NCI-H748 treated with DMSO at 0.1 percent for 48 hours (cell line): ENCODE measurements at places on chromosomes 4 and X.

DNA sequence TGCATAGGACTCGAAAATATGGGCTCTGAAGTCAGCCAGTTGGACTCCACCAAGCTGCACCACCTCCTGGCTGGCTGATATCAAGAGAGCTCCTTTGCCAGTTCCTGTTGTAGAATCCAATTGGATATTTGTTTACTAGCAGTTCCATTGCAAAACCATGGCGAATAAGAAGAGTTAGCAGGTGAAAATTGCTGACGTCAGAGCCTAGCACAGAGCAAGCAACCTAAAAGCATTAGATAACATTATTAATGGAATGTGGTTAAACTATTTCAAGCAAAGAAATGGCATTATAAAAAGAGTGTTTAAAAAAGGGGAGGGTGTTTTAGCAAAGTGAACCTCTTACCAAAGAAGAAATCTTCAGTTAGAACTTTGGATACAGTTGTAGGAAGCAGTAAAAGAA, 1816.3 kb upstream of the TENM3 start:
- DNase-seq: no peak

DNA sequence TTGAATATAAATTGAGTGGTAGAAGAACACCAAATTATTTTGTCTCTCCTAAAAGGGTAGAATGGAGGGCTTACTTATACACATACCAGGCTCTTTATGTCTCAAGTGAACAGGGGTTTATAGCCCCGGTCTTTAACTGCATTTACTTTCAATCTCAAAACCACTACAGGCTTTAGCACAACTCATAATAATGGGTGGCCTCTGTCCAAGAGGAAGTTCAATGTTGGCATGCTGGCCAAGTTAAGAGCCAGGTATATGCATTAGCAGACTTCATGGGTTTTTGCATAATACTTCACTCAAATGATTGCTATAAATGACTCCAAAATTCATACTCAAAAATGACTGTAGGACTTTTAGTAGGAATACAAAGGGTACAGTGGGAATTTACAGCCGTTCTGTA, 118.5 kb upstream of the OTUD4 start:
- DNase-seq: no peak

DNA sequence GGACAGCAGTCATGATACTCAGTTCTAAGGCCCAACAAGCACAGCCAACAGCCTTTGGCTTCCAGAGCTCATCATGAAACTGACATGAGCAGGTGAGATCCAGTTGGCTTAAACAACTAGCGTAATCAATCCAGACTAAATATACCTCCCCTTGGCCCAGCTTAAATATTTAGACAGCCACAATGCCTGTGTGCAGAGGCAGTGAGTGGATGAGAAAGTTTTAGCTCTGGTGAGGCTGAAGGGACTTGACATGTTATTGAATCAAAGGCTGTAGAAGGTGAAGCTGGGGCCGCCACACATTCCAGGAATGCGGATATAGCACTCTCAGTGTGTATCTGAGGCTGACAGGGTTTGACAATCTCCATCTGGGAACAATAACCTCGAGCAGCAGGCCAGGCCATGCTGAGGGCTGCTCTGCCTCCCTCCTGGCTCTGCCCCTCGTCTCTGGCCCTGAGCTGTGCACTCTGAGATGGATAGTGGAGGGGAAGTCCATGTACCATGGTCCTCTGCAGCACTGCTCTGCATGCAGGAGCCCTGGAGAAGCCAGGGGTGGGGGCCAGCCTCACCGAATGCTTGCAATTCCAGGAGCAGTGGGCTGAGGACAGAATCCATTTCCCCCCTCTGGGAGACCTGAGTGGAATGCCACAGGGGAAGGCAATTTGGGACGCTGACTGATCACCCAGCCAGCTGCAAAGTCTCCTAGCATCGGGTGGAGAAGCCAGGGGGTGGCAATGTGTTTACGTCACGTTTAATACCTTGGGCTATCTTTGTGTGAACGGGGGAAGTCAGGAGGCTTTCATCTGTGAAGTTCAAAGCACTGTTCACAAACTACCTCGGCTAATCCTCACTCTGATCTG, 37.3 kb upstream of the RASL11B start:
- no peak for DNase-seq

- DNase-seq: no peak
Observed at GRCh38 chr4:184807256-184807655, 18.5 kb downstream of the ACSL1 start.

- DNase-seq: no peak
Observed at GRCh38 chr4:161172396-161173026, 991.3 kb downstream of the FSTL5 start.

GRCh38 chr4:140755774-140756318, 339 bp downstream of the TBC1D9 start:
- peak; percentile 17 for DNase-seq

- DNase-seq: peak; percentile 36
Observed at GRCh38 chr4:75169427-75169826, 236.5 kb downstream of the PARM1 start.

- no peak for DNase-seq
Observed at GRCh38 chr4:159271856-159272255, 169.0 kb downstream of the RAPGEF2 start.

- DNase-seq: no peak
Observed at GRCh38 chr4:1112174-1112820, 1.1 kb downstream of the RNF212 start.

DNA sequence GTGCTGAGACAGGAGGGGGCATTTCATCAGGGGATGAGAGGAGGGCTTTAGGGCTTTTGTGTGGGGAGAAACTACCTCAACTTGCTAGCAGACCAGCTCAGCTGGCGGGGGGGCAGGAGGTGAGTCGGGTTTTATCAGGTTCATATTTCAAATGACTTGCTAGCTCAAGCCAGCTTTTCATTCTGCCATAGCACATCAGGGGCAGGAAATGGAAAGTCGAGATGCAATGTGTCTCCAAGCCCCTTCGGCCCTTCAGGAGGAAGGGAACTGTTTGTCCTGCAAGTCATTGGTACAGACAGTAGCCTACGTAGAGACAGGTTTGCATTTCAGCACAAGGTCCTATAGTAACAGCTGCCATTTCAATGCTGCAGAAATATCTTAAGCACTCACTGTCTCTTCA, 194.1 kb downstream of the PTTG2 start:
- no peak for DNase-seq

DNA sequence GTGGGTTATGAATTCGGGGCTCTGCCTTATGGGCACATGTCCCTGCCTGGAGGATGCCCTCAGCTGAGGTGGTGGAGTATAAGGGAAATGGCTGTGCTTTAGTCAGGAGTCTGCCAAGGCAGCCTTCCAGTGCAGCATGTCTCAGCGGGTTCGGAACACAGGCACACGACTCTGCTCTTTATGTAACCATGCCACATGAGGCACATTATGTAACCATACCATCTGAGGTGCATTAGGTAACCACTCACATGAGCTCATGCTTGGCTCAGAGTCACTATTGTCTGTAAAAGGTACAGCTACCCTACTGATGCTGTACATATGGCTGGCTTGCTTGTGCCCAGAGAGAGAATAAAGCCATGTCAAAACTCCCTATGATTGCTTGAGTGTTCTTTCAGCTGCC, 723.6 kb downstream of the TRAM1L1 start:
- DNase-seq: no peak

DNA sequence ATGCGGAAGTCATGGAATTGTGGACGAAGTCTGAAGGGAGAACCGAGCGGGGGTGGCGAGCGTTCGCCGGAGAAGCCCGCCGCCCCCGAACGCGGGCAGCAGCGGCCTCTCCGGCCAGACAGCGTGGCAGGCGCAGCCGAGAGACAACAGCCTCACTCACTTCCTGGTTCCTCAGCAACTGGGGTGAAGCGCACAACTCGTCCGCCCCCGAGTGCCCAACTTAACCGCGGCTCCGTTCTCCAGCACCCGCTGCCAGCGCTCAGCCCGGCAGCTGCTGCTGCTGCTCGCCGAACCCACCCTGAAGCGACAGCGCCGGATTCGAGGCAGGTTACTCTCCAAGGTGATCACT, 68.0 kb downstream of the NOCT start:
- DNase-seq: no peak

DNA sequence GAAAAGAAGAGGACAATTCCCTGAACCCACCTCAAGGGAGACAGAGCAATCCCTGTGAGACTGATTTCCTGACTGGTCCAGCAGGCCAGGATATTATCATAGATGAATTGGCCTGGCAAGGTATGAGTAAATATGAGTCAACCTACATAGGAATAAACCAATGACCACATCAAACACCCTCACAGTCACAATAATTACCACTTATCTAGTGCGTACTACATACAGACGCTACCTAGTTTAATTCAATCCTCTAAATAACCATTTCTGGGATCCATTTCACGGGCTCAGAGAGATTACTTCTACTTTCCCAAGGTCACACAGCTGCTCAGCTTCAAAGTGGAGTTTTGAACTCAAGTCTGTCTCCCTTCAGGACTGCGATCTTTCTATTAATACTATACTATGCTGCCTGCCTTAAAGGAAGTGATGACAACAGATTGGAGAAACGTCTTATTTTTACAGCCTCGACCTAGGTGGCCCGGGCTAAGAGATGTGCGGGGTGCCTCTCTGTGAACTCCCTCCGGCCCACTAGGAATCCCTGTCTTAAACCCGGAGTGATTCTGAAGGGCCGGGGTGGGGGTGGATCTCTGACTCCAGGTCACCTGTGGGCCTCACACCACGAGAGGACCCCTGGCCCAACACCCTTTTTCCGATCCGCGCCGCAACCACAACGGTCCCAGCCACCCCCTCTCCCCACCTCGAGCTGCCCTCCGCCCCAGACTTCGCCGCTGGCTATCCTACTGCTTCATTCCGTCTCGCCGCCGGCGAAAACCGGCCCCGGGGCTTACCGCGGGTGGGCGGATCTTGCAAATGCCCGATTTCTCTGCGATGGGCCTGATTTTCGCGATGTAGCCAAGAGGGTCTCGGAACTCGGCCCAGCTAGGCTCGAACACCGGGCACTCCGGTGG, 800 bp downstream of the KDM5C start:
- no peak for DNase-seq

GRCh38 chr4:7779432-7779768, 160.3 kb downstream of the AFAP1 start:
- no peak for DNase-seq
